Cardiac muscle cell (in vitro differentiated cells and primary cell): ENCODE measurements at places on chromosomes 5 and 9. TPM values are rescaled to one million over a fixed set of nuclear protein-coding genes. Genes with fewer than 3 reads are reported as not detected.

CEP78 gene
- total RNA-seq, result 23.9 and 31.9 TPM in 2 replicates

GRCh38 chr5:35041261-35041660 is 6.5 kb downstream of the AGXT2 start:
- DNase-seq, result no peak
- no peaks in the 10 kb centered on the region for H3K36me3 ChIP-seq
- no peak overlapping the region for H3K4me3 ChIP-seq
- H3K27me3 ChIP-seq, result no peaks in the 10 kb centered on the region
- no peak overlapping the region for H3K27ac ChIP-seq

GRCh38 chr9:123680352-123680751 is 249.6 kb downstream of the DENND1A start:
- no peaks in the 10 kb centered on the region for H3K27me3 ChIP-seq
- H3K4me1 ChIP-seq, result peaks cover 37% of the 10 kb centered on the region
- H3K27ac ChIP-seq, result no peak overlapping the region
- DNase-seq, result peak; percentile 51
- H3K36me3 ChIP-seq, result no peaks in the 10 kb centered on the region
- H3K4me3 ChIP-seq, result no peak overlapping the region

GRCh38 chr9:117375956-117376355 is 38.9 kb downstream of the ASTN2 start:
- no peaks in the 10 kb centered on the region for H3K27me3 ChIP-seq
- no peaks in the 10 kb centered on the region for H3K4me1 ChIP-seq
- no peak overlapping the region for H3K27ac ChIP-seq

DNAJC25 gene
- 6.9 and 7.1 TPM in 2 replicates for total RNA-seq

PHF24 gene
- total RNA-seq, result 1.1 and 2.9 TPM in 2 replicates

DNA sequence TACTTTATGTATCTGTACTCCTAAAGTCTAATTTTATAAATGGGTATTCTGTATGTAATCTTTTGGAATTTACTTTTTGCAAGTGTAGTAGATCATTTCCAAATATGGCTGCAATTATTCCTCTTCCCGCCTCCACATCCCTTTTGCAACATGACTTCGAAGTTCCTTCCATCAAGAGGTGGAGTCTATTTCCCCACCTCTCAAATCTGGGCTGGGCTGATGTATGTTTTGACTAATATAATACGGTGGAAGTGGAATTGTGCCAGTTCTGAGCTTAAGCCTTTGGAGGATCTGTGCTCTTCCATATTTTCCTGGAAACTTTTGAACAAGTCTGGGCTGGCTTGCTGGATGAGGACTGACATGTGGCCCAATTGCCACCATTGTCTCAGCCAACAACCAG is 155.9 kb downstream of the FGF18 start:
- H3K4me3 ChIP-seq, result no peak overlapping the region
- no peaks in the 10 kb centered on the region for H3K27me3 ChIP-seq
- no peak overlapping the region for H3K27ac ChIP-seq
- DNase-seq, result no peak
- no peaks in the 10 kb centered on the region for H3K36me3 ChIP-seq

DNA sequence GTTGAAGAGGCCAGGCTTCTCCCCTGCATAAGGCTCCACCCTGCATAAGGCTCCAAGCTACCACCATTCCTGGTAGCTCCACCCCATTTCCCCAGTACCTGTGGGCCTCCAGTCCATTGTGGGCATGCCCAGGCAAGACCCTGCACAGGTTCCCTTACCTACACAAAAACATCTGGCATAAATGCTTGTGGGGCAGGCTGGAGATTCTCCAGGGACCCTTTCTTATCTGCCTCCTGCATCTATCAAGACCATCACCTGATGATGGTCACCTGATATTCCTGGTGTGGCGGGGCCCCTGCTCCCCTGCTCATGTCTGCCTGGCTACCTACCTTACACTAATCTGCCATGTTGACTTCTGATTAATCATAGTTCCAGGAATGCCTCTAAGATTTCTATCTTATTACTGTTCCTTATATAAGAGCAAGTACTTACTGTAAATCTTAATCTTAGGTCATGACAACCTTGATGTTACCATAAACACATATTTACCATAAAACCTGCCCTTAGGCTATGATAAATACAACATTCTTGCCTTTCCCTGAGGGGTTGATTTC is 41.0 kb downstream of the FGD3 start:
- H3K4me3 ChIP-seq, result no peak overlapping the region
- DNase-seq, result no peak
- H3K36me3 ChIP-seq, result no peaks in the 10 kb centered on the region
- H3K27ac ChIP-seq, result no peak overlapping the region
- H3K4me1 ChIP-seq, result no peaks in the 10 kb centered on the region

DNA sequence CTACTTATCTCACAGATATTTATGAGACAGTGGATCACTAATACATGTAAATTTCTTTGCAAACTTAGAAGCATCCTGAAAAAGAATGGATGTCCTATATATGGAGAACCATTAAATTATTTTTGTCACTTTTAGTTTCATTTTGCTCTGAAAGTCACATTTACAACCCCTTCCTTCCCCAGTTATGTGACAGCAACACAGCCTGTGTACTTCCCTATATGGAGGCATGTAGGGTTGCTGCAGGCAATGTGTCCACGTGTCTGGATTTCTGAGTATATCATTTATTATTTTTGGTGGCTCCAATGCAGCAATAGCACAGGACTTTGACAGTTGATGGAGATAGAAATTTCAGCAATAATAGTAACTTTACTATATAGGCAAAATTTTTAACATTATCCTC is 156.4 kb downstream of the ST8SIA4 start:
- H3K4me1 ChIP-seq, result no peaks in the 10 kb centered on the region
- no peaks in the 10 kb centered on the region for H3K27me3 ChIP-seq
- H3K27ac ChIP-seq, result no peak overlapping the region
- no peak overlapping the region for H3K4me3 ChIP-seq
